ENCODE measurements at places on chromosomes 6 and 20.

GRCh38 chr6:54932622-54933021 is 86.1 kb downstream of the FAM83B start:
- no peak for DNase-seq

DNA sequence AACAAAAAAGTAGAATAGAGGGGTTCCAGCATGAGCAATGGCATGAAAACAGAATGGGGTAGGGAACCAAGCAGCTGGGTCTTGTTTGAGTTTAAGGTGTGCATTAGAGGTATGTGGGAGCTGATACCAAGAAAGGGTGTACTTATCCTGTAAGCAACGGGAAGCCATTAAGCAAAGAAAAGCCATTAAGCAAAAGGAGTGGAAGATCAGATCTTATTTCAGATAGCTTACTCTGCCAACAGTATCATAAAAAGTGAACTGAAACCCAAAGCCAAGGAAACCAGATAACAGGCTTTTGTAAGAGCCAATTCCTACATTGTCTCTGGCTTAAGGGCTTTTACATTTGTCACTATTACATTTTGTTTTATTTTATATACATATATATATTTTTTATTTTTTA is 21.3 kb upstream of the BEND6 start:
- DNase-seq, result no peak

GRCh38 chr6:69129046-69129445 is 494.0 kb downstream of the ADGRB3 start:
- DNase-seq, result no peak

DNA sequence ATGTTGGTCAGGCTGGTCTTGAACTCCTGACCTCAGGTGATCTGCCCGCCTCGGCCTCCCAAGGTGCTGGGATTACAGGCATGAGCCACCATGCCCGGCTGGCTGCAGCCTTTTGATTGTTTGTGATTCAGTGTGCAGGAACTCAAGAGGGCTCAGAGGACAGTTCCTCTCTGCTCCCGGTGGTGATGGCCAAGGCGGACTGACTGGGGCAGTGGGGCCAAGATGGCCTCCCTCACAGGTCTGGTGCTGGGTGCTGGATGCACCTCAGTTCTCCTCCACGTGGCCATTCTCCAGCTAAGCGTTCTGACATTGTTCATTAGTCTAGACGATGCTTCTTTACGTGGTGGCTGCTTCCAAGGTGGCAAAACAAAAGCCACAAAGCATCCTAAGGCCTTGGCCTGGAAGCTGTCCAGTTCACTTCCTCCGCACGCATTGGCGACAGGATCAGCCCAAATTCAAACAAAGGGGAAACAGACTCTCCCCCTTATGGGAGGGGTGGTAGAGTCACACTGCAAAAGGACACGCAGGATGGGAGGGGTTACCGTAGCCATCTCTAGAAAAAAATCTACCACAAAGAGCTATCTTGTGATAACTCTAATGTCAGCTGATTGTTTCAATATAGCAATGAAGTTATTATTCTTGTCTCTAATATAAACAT is 146.9 kb downstream of the FOXC1 start:
- DNase-seq, result no peak

- no peak for DNase-seq
Measured at GRCh38 chr6:115677198-115677597, 383.5 kb downstream of the FRK start.

- no peak for DNase-seq
Measured at GRCh38 chr6:140663772-140664171, 1289.3 kb upstream of the CITED2 start.

- no peak for DNase-seq
Measured at GRCh38 chr6:137693711-137694110, 173.3 kb upstream of the TNFAIP3 start.

GRCh38 chr6:84522135-84522549 is 242.3 kb downstream of the TBX18 start:
- DNase-seq, result no peak

GRCh38 chr6:154878871-154879491 is 116.1 kb upstream of the TIAM2 start:
- no peak for DNase-seq

DNA sequence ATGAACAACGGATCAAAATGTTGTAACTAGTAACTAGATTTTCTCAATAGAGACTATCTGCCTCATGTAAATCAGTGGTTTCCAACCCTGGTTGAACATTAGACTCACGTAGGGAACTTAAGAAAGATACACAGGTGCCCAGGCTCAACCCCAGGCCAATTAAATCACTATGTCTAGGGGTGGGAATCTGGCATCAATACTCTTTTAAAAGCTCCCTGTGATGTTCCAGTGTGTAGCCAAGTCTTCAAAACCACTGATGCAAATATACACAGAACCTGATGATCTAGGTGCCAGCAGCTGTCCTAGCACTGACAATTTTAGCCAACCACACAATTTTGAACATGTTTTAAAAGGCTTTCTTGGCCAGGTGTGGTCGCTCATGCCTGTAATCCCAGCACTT is 128.7 kb downstream of the TBC1D32 start:
- DNase-seq, result no peak

DNA sequence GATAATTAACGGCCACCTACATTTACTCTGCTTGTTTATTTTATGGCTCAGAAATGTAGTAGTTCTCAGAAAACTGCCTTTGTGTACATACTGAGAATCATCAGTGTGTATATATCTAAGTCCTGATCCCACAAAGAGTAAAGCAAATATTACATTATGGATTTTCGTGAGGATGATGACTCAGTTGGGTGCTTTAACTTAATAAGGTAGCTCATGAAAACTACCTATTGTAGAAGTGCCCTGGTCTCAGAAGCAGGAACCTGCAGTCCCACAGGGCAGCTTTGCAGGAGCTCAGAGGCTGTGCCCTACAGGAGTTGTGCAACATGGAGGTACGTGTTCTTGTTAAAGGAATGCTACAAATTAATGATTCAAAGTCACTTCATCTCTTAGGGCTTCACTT is 108.2 kb downstream of the PLG start:
- DNase-seq, result no peak

- DNase-seq, result no peak
Measured at GRCh38 chr6:156909212-156910010, 132.2 kb downstream of the ARID1B start.

- DNase-seq, result no peak
Measured at GRCh38 chr6:137950581-137950980, 83.5 kb downstream of the TNFAIP3 start.

- DNase-seq, result no peak
Measured at GRCh38 chr6:22221211-22221610, 75.6 kb downstream of the PRL start.

GRCh38 chr6:87909849-87910248 is 137.8 kb upstream of the SPACA1 start:
- DNase-seq, result no peak

GRCh38 chr20:60090631-60091030 is 132.4 kb downstream of the CDH26 start:
- no peak for DNase-seq

- DNase-seq, result no peak
Measured at GRCh38 chr20:41335591-41335990, 5.0 kb upstream of the LPIN3 start.

DNA sequence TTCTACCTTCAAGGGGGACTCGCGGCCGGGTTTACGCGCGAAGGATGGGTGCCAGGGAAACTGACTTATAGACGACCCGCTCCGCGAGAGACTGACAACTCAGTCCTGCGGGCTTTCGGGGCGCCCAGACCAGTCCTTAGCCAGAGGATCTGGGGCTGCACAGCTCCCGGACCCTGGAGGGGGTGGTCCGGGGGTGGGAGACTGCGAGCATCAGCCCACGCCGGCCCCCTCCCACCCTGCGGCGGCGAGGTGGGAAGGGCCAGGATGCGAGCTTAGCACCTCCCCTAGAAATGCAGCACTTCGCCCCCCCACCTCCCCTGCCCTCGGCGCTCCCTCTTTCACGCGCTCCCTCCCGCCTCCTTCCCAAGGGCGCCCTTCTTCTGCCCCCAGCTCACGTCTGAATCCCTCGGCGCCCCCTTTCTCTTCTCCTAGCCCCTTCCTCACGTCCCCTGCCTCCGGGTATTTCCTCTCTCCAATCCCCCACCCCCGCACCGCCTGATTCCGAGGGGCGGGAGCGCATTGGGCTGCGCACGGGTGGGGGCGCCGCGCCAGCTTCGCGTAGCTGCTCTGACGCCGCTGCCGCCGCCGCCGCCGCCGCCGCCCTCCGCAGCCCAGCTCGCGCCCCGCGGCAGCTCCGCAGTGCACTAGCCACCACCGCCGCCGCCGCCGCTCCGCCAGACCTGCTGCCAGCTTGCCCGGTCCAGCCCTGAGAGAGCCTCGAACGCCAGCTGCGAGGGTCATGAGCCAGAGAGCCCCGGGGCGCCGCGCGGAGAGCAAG is at the start of gene SLC32A1:
SLC32A1 (plus strand) TSS at position 639 of the 778 bp plus-strand sequence. CDS start 239 bp downstream, outside the sequence.
- DNase-seq, result no peak

GRCh38 chr6:10873374-10873773 is 8.5 kb downstream of the GCM2 start:
- DNase-seq, result no peak

GRCh38 chr6:77341058-77341986 is 122.0 kb downstream of the HTR1B start:
- DNase-seq, result no peak
